Stimulated activated CD4-positive, alpha-beta T cell treated with anti-CD3 and anti-CD28 coated beads, Interleukin-12 subunit alpha, Interleukin-12 subunit beta, amount 100 ng/mL, for 48 hours (primary cell): ENCODE measurements at places on chromosomes 16 and 17.

GRCh38 chr17:13557077-13557476, 44.7 kb downstream of the HS3ST3A1 start:
- DNase-seq = no peak

- no peak for DNase-seq
Measured at GRCh38 chr17:42845556-42845917, 1.2 kb downstream of the AOC2 start.

- no peak for DNase-seq
Measured at GRCh38 chr17:79633154-79633553, 22.3 kb upstream of the RBFOX3 start.

GRCh38 chr17:55545806-55546205, 34.6 kb upstream of the SMIM36 start:
- no peak for DNase-seq

- no peak for DNase-seq
Measured at GRCh38 chr16:85096921-85097320, 15.4 kb downstream of the CIBAR2 start.

GRCh38 chr16:5875416-5875815, 777.8 kb upstream of the EEF2KMT start:
- no peak for DNase-seq

DNA sequence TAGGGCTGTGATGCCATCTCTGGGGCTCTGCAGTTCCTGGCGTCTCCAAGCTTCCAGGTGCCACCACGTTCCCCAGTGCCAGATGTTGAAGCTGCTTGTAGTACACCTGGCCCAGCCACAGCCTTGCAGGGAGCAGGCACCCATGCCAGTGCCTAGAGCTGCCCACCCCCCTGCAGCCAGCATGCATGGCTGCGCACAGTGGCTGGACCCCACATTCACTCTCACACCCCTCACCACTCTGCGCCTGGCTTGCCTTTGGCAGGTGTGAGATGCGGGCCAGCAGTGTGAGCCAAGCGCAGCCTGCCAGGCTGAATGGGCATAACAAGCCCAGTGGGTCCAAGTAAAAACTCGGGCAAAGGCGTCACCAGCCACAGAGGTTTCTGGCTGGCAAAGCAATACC, 75.4 kb upstream of the CHMP6 start:
- DNase-seq = no peak
